Trophoblast cell (in vitro differentiated cells and primary cell): ENCODE measurements at places on chromosomes 16 and 17.
A peak's percentile ranks its signal among the peaks of the same experiment; 100 is the strongest.

DNA sequence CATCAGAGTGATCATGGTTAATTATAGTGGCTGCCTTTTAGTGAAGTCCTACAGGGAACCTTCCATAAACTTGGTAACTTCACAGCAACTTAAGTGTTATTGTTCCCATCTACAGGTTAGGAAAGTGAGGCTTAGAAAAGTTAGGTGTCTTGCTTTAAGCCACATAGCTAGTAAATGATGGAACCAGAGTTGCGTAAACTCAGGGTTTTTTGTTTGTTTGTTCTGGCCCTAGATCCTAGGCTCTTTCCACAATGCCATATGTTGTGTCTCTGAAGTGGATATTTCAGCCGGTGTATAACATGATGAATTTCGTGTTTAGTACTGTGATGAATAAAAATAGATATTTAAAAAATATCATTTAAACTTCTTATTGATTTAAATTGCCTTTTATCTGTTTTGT lies 27.6 kb downstream of the DNAH9 start:
- no peak for DNase-seq

DNA sequence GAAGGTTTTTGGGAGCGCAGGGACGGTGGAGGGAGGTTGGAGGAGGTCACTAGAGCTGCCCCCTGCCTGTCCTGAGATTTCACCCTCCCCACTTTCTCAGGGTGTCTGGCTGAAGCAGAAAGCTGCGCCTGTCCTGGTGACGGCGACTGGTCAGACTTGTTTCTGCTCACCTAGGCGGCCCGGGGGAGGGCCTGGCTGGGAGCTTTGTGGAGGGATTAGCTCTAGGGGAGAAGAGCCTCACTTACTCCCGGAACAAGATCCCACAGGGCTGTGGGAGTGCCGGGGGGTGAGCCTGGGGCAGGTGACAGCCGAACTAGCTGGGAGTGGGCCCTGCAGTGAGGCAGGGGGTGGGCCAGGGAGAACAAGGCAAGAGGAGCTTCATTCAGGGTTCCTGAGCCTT lies 11.5 kb downstream of the NHERF1 start:
- peak; percentile 38 for DNase-seq

DNA sequence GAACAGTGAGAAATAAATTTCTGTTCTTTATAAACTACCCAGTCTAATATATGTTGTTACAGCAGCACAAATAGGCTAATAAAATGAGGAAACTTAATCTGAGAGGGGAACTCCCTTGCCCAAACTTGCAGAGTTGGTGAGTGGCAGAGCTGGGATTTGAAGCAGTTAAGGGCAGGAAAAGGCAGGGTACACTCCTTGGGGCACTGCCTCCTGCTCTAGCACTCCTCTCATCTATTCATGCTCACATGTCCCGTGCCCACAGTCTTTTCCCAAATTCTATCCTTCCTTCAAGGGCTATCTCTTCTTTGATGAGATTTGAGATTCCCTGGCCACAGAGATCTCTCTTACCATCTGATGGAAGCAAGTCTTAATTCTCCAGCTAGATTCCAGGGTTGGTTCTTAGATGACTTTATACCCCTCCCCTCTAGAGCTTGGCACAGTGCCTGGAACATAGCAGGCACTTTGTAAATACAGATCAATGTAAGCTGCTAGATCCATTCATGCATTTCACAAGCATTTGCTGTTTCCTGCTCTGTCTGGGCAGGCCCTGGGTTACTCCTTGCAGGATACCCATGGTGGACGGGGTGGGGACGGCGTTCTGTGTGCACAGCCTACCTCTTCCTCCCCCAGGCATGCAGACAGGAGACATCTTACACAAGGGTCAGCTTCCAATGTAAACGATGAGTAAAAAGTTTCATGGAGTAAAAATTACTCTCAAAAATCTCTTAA lies 39.2 kb upstream of the ABCC12 start:
- no peak for DNase-seq

GRCh38 chr17:76268991-76269981 lies 4.1 kb downstream of the UBALD2 start:
- peak; percentile 46 for DNase-seq

DNA sequence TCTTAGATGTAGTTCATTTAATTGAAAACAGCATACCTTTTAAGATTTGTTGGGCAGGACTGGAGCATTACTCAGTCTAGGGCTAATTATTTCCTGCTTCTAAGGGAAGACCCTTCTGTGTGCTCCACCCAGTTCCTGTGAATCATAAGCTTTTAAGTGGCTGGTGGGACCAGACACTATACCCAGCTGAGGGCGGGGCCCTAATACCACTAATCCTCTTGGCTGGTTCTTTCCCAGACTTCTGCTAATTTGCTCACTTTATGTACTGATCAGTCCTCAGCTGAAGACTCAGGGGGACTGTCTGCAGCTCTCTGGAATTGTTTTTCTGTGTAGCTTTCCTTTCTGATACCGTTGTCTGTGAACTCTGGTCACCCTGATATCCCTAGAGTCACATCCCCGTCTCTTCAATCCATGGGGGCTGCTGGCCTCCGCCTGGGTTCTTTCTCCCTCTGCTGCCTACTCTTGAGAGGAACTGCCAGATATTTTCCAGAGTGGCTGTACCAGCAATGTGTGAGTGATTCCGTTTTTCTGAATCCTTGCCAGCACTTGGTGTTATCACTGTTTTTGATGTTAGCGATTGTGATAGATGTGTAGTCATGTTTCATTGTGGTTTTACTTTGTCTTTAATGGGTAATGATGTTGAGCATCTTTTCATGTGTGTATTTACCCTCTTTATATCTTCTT lies 35.1 kb downstream of the MFSD11 start:
- no peak for DNase-seq

- DNase-seq = no peak
Measured at GRCh38 chr16:15928261-15929104, 20.9 kb upstream of the ABCC1 start.

- DNase-seq = no peak
Measured at GRCh38 chr17:49278076-49278475, 47.5 kb upstream of the PHOSPHO1 start.

- DNase-seq = peak; percentile 2
Measured at GRCh38 chr17:70622368-70623260, 453.3 kb downstream of the KCNJ2 start.

- DNase-seq = no peak
Measured at GRCh38 chr16:56626685-56627084, 1.1 kb downstream of the MT1E start.

DNA sequence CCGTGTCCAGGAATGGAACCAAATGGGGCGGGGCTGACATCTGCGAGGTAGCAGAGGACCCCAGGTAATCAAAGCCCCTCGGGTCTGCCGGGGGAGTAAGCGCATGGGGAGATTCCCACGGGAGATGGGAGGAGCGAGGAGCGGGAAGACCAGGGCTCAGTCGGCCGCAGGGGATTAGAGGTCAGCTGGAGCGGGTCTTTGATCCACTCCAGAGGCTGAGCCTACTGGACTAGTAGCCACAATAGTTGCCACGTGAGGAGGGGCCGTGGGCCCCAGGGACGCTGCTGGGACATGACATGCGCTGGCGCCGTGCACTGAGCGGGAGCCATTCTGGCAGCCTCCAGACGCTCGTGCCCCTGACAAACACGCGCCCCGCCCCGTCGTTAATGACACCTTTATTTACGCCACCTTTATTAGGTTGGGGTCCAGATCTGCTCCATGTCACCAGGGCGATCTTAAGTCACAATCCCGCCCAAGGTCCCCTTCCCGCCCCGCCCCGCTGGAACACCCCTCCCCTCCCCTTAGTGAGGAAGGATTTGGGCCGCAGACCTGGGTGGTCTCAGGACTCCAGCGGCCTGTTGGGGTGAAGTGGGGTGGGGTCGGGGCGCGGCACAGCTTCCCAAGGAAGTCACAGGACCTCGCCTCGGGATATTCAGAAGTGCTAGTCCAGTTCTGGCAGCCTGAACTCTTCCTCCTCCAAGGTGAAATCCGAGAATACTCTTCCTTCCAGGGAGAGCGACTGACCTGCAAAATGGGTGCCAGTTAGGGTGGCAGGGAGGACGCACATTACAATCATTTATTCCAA lies 15.0 kb downstream of the PPY start:
- no peak for DNase-seq

DNA sequence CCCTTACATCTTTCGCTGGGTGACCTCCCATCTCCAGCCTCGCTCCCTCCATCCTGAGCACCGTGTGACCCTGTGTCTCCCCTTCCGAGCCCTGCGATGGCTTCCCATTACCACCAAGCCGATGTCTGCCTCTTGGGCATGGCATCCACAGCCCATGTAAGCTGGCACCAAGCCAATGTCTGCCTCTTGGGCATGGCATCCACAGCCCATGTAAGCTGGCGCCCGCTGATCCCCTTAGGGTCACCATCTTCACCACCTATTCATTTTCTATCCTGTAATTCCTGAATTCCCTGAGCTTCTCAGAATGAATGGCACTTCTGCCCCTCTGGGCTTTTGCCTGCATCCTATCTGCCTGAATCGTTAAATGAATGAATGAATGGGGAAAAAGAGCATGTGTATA lies 478.2 kb upstream of the CCL2 start:
- no peak for DNase-seq

DNA sequence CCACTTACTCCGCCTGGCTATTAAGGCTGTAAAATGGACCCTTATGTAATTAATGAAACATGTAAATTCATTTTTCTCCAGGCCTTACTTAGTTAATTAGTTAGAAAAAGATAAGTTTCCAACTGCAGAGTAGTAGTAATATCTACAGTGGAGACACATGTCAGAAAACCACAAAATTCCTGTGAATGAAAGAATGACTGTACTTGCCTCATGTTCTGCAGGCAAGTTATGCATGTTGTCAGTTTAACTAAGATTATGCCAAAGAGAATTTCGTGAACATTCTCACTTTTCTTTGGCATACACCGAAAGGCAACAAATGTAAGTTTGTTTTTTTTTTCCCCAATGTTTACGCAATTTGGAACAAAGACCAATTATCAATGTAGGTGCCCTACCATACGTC lies 16.8 kb upstream of the CCL1 start:
- no peak for DNase-seq

DNA sequence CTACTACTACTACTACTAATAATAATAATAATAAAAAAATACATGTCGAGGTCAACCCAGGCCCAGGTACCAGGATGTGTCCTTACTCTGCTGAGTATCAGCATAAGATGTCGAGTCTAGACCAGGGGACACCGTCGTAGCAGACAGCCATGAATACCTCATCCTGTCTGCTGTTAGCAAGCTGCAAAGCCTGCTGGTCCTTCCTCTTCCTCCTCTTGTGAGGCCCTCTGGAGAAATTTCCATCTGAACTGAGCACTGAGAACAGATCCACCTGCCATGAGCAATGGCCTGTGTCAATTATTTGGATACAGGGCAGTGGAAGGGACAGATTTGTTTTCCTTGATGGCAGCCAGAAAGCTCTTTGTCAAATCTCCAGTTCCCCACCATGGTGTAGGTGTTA lies 168.5 kb downstream of the XYLT1 start:
- no peak for DNase-seq

- DNase-seq = peak; percentile 59
Measured at GRCh38 chr17:58084317-58084981, 1.2 kb downstream of the DYNLL2 start.

GRCh38 chr16:49399594-49400364 lies 26.2 kb downstream of the C16orf78 start:
- no peak for DNase-seq

DNA sequence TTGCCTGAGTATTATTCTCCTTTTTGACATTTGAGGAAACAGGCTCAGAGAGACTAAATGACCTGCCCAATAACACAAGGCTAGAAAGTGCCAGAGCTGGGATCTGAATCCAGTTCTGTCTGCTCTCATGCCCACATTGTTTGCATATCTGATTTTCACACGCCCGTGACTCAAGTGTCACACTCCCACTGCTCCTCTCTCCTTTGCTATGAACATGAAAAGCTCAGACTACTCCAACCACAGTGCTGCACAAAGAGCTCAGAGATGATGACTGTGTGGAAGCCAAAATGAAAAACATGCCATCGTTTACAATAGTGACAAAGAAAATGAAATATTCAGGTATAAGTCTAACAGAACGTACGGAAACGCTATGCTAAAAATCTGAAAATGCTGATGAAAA lies 107.9 kb downstream of the SMG6 start:
- peak; percentile 84 for DNase-seq

DNA sequence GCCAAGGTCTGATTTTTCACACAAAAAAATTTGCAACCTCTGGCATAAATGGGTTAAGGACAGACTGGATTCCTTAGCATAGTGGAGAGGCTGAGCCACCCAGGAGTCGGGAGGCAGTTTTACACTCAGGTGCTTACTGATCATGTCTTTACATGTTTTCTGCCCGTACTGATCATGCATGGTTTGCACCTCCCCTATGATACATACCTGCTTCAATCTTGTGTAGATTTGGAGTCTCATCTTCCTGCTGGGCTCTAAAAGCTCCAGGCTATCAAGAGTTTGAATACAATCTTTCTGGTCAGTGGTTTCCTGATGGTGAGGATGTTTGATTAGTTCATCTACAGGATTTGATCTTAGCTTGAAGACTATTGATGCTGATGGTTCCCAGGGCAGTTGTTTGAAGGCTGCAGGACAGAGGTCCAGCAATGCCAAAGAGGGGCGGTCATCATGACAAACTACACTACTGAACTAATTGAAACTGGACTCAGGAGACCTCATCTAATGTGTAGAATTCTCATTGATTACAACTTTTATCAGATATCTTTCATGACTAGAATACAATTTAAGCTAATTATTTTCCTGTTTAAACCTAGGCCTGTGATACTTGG lies 6.9 kb downstream of the C1QBP start:
- no peak for DNase-seq

DNA sequence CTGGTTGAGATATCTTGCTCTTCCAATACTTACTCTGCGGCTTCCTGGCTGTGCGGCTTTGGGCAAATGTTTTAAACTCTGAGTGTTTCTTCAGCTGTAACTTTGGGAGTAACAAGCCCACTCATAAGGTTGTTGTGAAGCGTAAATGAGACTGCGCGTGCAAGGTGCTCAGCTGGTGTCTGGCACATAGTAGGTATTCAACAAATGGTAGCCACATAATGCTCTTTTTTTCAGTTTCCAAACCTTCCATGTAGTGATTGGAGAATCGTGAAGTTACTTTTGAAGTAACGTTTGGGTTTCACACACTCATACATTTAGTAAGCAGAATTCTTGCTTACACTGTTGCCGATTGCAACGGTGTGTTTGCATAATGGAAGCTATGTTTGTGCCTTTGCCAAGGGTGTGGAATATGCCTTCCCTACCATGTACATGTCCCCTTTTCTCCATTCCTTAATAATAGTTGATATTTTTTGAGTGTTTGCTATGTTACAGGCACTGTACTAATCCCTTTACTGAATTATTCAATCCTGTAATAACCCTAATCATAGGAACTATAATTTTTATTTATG lies 829 bp downstream of the DHRS7B start:
- no peak for DNase-seq

- peak; percentile 71 for DNase-seq
Measured at GRCh38 chr17:40922239-40922638, 15.2 kb downstream of the KRT23 start.

- no peak for DNase-seq
Measured at GRCh38 chr17:61758430-61758829, 104.9 kb downstream of the BRIP1 start.
